ENCODE measurements at places on chromosomes 13 and 19.

- peak; percentile 89 for DNase-seq
Measured at GRCh38 chr13:33639158-33639557, 178.8 kb upstream of the RFC3 start.

DNA sequence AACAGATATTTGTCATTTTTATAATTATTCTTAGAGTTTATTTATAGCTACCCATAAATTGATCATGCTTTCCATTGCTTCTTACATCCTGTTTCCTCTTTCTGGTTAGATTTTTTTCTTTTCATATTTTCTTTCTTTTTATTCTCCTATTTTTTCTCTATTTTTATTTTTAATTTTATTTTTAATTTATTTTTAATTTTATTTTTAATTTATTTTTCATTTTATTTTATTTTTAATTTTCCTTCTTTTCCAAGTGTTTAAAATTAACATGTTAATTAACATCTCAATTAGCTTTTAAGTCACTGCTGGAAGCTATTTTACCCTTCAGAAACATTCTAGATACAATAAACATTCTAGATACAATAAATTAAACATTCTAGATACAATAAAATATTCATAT lies 269.6 kb downstream of the B3GLCT start:
- no peak for DNase-seq

- DNase-seq = peak; percentile 50
Measured at GRCh38 chr13:38180126-38180525, 169.5 kb upstream of the UFM1 start.

DNA sequence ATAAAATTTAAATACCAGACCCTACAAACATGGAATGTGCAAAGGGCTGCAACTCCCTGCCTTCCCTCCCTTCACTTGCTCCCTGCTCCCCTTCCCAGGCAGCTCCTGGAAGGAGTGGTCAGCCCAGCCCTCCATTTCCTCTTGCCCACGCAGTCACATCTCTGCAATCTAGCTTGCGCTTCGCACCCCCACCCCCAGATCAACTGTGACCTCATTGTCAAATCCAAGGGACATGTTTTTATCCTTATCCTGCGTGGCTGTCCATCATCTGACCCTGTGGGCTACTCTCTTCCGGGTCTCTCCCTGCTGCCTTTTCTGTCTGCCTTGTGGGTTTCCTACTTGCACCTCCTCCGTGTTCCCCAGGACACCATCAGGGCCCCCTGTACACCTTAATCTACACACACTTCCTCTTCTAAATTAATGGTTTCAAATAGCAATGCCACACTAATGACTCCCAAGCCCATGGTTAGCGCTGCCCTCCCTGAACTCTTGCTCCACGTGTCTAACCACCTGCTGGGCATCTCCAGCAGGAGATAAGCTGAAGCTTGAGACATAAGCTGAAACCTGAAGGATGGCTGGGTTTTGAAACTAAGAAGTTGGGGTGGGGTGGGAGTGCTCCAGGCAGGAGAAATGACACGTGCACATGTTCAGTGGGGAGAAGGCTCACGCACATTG lies 118.3 kb downstream of the USP12 start:
- DNase-seq = peak; percentile 35

DNA sequence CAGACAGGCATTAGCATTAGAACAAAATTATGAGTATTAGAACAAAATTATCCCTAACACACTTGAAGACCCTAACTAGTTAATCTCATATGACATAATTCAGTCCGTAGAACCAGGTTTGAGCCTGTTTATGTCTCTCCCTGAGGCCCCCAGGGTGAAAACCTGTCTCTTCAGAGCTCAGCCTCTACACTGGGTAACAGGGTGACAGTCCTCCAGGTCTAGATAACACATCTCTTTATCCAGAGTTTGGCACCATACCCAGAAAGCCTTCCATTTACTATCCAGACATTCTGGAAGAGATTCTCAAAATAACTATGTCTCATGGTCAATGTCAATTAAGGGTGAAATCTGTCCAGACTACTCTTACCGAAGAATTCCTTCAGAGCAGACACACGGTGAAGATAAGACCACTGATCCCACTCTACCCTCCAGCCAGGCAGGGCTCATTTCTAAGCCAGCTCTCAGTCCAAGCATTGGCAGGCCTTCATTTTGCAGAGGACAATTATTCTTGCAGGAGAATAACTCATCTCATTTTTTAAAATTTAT lies 1195.3 kb downstream of the EFNB2 start:
- DNase-seq = no peak

- no peak for DNase-seq
Measured at GRCh38 chr19:53875602-53876325, 6.2 kb upstream of the PRKCG start.

DNA sequence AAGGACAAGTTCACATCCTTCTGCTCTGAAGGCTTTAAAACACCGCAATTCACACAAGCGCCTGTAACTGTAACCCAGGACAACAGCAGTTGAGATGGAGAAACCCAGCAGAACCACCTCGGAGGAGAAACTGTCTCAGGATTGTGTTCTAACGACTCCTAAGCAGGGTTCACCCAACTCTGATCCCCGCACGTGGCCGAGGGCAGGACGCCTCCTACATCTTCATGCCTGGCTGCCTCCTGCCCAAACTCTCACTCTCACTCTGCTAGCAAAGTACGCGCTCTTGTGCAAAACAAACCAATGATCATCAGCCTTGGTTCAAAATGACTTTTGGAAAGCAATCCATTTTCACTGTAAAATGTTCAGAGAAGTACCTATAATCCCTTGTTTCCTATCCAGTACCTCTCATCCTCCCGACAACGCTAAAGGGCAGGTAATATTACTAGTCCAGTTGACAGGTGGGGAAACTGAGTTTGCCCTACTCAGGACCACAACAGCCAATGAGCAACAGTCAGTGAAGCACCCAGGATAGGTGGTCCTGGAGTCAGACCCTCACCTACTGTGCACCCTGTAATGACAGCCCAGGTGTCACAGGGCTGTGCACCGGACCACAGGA lies 25.6 kb downstream of the EPS15L1 start:
- DNase-seq = no peak

DNA sequence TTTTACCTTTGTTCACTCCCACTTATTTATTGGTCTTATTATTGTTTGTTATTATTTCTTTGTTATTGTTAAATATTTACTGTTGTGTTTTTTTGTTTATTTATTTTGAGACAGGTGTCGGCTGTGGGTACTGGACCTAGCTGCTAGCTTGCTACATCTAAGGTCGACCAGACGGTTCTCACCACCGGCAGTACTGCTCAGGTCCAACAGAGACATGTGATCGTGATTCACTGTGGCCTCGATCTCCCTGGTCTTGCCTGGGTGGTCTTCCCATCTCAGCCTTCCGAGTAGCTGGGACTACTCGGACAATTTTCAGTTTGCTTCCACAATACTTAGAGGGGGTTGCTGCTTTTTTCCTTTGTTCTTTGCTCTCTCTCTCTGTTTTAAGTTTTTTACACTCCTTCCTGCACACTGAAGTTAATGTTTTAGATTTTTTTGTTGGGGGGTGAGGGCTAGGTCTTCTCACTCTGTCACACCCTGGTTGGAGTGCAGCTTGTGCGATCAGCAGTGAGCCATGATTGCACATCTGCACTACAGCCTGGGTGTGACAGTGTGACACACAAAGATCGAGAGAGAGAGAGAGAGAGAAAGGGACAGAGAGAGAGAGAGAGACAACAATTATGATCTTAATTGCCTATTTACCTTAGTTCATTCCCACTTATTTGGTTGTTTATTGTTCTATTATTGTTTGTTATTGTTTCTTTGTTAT lies 1432.4 kb downstream of the UQCRFS1 start:
- no peak for DNase-seq

Data from choroid plexus epithelial cell (primary cell).